Stimulated activated CD8-positive, alpha-beta memory T cell treated with anti-CD3 and anti-CD28 coated beads, Interleukin-12 subunit alpha, Interleukin-12 subunit beta, amount 100 ng/mL, for 4 hours (primary cell): ENCODE measurements at places on chromosomes 11 and 22.

GRCh38 chr11:62501432-62501891 is 45.1 kb downstream of the AHNAK start:
- no peak for DNase-seq

DNA sequence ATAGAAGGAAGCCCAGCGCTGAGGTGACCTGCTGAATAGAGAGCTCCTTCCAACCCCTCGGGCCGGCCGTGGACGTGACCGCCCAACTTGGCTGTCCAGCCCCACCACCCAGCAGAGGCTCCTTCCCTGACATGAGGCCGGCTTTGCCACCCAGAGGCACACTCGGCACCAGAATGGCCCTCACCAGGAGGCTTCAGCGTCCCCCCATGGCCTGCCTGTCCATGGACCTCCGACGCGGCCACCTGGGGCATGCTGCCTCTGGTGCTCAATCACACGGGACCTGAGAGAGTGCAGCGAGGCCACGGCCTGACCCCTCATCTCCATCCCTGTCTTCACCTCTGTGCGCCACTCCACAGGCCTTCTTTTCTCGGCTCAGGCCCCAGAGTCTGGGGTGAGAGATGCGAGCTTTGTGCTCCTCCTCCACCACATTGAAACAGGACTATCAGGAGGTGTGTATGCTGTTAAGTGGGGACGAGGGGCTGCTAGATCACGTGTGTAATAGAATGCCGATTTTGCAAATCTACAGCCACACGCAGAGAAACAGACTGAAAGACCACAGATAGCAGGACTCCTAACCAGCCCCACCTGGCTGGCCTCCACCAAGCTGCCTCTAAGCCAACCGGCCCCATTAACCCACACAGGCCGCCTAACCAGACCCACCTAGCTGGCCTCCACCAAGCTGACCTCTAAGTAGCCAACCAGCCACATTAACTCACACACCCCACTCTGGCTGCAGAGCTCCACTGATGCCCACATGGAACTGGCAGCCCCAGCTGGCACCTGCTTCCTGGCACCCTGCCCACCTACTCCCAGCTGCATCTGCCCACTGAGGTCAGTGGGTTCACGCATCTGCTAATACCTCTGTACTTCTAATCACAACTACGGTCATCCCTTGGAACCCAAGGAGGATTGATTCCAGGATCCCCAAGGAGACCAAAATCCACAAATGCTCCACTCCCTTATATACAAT is 20.7 kb downstream of the LINC01488 start:
- DNase-seq = no peak

DNA sequence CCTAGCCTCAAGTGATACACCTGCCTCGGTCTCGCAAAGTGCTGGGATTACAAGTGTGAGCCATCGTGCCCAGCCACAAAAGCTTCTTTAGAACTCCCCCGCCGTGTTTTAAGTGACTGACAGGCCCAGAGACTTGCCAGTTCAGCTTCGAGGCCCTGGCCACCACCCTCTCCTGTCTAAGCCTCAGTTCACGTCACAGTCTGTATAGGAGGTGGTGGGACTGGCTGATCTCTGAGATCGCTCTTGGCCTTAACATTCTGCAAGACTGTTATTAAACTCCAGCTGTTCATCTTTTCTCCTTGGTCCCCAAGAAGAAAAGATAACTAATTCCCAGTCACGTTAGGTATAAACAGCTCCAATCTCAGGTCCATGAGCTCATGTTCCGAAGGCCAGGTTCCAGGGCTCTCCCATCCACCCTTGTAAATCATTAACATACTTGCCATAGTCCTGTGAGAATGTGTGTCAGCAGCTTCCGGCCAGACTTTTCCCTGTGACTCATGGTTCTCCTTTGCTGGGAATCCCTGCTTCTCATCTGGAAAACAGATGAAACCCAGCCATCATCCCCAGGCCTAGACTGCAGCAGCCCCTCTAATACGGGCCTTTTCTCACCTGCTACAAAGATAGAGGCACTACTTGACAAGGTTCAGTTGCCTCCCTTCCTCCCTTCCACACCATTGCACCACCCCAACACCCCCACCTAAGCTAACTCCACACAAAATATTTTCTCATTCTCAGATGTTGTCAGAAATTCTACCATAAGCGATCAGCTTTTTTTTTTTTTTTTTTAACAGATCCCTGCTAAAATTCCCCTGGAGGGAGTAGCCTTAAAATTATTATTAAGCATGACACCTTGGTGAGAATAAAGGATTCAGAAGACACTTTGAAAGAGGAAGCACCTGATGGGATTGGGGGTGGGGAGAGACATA is 5.6 kb upstream of the KIAA0930 start:
- no peak for DNase-seq

DNA sequence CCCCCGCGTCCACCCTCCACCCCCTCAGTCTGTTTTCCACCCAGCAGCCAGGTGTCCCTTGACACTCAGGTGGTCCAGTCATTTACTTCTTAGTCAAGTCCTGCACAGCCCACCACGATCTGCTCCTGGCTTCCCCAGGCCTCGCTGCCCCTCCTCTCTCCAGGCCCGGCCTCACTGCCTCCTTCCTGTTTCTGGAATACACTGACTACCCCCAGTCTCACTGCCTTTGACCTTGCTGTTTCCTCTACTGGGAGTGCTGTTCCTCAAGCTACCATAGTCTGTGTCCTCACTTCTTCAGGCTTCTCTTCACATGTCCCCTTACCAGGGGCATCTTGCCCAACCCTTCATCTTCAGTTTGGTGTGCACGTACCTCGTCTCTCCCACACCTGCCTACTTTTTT is 7.4 kb downstream of the MCM5 start:
- no peak for DNase-seq

DNA sequence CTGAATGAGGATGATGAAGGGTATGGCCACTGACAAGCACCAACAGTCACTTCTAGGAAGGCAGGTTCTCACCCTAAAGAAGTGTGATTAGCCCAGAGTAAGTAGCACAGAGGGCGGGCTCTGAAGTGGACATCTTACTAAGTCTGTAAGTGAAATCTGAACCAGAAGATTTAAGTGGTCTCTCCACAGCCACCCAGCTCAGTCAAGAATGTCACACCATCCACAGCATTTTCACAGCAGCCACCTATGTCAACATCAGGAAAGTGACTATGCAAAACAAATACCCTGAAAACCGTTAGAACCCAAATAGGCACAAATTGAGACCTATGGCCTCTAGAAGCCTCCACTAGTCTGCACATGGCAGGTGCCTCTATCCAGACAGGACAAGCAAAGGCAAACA is 23.0 kb upstream of the STK33 start:
- DNase-seq = no peak

GRCh38 chr11:37905707-37906417 is 1307.8 kb upstream of the RAG2 start:
- no peak for DNase-seq

GRCh38 chr11:35012467-35013191 is 96.2 kb downstream of the PDHX start:
- no peak for DNase-seq

DNA sequence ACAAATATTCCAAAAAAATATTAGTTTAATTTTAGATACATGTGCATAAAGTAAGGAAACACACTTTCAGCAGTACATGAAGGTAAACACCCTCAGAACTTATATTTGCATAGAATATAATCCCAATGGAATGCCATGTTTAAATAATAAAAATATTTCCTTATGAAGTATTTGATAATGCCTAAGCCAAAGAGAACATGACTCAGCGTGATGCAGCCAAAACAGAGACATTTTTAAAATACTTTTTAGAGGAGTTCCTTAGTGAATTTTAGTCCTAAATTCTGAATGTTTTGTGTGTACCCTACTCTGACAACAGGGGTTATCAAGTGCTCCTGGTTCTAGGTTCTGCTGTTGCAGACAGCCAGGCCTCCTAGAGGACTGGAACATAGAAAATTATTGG is 39.1 kb upstream of the POU2AF2 start:
- DNase-seq = no peak

- no peak for DNase-seq
Observed at GRCh38 chr11:118398791-118399559, 2.4 kb upstream of the ATP5MG start.

DNA sequence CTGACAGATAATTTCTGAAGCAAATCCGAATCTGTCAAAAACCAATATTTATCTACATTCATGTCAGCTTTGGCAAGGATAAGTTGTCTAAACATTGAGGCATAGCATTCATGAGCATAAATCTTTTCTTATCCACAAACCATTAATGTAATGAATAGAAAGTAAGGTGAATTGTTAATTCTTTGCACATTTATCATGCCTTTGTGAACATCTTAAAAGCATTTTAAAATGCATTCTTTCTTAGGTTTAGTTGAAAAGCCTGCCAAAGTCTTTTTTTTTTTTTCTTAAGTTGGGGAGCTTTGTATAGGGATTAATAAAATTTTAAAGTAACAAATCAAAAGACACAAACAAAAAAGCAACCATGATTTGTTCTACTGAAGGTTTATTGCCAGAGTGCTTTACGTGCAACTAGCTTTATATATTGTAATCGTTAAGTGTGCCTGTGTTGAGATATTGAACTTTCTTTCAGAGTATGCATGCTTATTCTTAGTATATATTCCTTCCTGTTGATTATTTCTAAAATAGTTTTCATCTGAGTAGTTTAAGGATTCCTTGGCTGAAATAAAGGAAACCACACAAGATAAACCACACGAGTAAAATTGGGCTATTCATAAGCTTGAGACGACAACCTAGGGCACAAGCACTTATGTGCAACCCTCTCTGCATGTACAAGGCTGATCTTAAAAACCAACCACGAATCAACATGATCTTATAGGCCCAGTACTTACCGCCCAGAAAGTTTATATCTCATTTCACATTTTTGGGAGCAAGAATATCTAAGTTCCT is 1110.9 kb upstream of the CNTN5 start:
- no peak for DNase-seq

GRCh38 chr11:68962527-68963250 is 18.1 kb downstream of the MRGPRD start:
- no peak for DNase-seq

- no peak for DNase-seq
Observed at GRCh38 chr11:125258291-125259032, 93.9 kb downstream of the PKNOX2 start.

- no peak for DNase-seq
Observed at GRCh38 chr22:40243891-40244290, 66.2 kb downstream of the TNRC6B start.

DNA sequence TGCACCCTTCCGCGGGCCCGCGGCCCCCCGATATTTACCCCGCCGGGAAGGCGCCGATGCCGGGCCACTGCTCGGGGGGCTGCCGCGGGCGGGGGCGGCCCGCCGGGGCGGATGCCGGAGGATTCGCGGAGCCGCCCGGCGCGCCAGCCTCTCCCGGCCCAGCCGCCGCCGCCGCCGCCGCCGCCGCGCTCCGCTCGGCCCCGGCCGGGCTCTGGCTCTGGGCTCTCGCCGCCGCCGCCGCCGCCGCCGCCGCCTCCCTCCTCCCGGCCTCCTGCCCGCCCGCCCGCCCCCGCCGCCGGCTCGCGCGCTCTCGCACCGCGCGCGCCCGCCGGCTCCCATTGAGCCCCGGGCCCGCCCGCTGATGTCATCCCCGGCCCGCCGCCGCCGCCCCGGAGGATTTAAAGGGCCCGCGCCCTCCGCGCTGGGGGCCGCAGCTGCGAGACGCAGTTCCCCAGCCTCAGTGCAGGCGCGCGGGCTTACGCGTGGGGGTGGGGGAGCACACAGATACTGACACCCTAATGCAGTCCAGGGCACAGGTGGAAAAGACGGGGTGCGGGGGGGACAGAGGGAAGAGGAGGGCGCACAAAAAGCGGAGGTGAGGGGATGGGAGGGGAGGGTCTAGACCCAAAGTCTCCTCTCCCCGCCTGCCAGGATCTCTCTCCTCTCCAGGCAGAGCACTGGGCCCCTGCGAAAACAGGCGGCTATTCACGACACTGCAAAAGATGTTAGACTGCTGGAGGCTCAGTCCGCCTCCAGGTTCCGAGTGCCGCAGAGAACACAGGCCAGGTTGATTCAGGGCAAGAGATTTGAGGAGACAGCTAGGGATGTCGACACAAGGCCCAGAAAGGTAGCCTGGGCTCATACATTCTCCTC is at the start of gene CSNK1E:
CSNK1E (minus strand) TSS at position 312 of the 873 bp plus-strand sequence. CDS start 3,276 bp downstream, outside the sequence.
- peak; percentile 61 for DNase-seq

- DNase-seq = no peak
Observed at GRCh38 chr11:93481279-93481678, 61.9 kb downstream of the SMCO4 start.

DNA sequence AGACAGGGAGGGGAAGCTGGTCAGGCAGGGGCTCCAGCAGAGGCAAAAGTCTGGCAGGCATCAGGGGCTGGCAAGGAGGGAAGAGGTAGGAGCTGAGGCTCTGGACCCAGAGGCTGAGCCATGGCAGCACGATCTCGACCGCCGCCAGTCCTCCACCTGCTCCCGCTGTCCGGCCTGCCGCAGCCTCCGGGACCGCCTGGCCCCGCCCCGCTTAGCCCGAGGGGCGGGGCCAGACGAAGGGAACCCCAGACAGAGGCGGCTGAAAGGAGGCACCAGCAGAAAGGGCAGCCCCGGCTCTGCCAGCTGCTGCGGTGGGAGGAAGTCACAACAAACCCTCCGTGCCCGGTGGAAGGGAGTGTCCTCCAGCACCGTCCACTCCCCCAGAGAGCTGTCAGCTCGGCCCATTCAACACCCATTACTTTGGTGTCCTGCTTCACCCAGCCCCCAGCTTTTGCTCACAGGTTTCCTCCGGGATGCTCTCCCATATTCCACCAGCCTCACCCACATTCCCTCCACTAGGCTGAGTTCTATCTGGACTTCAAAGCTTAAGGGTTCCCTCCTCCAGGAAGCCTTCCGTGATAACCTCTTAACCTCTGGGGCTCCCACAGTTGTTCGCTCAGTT is at the start of gene MFNG:
MFNG (minus strand) TSS at position 161 of the 622 bp plus-strand sequence. CDS start 207 bp downstream, outside the sequence.
- peak; percentile 63 for DNase-seq

- DNase-seq = no peak
Observed at GRCh38 chr22:39309881-39310714, 9.3 kb downstream of the RPL3 start.

DNA sequence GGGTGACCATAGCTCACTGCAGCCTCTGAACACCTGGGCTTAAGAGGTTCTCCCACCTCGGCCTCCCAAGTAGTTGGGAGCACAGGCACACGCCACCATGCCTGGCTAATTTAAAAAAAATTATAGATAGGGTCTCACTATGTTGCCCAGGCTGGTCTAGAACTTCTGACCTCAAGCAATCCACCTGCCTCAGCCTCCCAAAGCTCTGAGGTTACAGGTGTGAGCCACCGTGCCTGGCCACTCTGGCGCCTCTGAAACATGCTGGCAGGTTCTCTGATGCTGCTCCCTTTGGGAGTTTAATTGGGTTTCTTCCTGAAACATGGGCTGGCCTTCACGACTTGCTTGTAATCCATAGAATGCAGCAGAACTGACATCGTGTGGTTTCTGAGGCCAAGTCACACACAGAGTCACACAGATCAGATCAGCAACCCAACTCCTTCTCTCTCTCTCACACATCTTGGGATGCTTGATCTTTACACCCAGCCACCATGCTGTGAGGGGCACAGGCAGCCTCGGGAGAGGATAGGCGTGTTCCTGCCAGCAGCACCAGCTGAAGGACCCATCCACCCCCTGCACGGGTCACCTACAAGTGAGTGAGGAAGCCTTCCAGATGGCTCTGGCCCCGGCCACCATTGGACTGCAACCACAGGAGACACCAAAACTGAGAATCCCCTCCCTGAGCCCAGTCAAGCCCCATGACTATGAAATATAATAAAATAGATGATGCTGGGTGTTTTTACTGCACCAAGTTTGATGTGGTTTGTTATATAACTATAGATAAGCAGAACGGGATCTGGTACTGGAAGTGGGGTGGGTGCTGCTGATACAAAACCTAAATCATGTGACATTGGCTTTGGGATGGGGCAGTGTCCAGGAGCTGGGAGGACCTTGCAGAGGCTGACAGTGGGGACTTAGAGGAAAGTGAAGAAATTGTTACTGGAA is 3.1 kb upstream of the GSC2 start:
- DNase-seq = no peak
